ENCODE measurements at places on chromosomes 3 and 15. TPM values are rescaled to one million over a fixed set of nuclear protein-coding genes. Genes with fewer than 3 reads are reported as not detected.

The CLEC3B gene
- 50.5 TPM for polyA plus RNA-seq

DNA sequence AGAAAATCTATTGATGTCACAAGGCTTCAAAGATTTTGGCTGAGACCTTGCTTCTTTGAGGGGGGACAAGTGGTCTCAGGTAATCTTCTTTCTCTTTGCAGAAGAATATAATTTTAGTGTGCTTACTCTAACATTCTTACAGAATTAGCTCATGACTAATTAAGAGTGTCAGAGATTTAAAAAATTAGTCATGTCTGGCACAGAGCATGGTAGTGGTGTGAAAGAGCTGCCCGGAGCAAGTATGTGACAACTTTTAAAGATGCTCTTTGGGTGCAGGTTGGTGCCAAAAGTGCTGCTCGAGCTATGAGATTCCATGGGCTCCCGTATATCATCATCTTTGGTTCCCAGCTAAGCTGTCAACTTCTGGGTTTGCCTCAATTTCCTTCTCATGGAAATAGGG lies 31.1 kb downstream of the CYP19A1 start:
- no peaks in the 10 kb centered on the region for H3K4me1 ChIP-seq
- no peak for DNase-seq
- no peaks in the 10 kb centered on the region for H3K27me3 ChIP-seq
- H3K36me3 ChIP-seq, result no peaks in the 10 kb centered on the region
- H3K27ac ChIP-seq, result no peak overlapping the region

The CCDC191 gene
- polyA plus RNA-seq, result 0.60 TPM

DNA sequence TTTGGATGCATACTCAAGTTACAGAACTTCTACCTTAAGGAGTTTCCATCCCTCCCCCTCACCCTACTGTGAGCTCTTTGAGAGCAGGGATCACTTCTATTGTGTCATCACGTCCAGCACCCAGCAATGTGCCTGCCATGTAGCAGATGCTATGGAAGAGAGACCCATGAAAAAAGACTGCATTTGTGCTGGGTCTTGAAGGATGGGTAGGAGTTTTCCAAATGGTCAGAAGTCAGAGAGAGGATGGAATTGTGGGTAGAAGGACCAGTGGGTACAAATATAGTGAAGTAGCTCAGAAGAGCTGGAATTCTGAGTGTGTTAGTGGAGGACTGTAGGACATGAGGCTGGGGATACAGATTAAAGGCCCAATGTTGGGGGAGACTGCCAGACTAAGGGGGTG lies 141.7 kb downstream of the SRGAP3 start:
- DNase-seq, result no peak
- no peaks in the 10 kb centered on the region for H3K27me3 ChIP-seq
- no peaks in the 10 kb centered on the region for H3K4me1 ChIP-seq
- H3K4me3 ChIP-seq, result no peak overlapping the region
- no peaks in the 10 kb centered on the region for H3K36me3 ChIP-seq
- H3K27ac ChIP-seq, result no peak overlapping the region

The ITGA11 gene
- polyA plus RNA-seq, result 0.71 TPM

The CCDC39 gene
- not detected for polyA plus RNA-seq

The LRTM1 gene
- not detected for polyA plus RNA-seq

DNA sequence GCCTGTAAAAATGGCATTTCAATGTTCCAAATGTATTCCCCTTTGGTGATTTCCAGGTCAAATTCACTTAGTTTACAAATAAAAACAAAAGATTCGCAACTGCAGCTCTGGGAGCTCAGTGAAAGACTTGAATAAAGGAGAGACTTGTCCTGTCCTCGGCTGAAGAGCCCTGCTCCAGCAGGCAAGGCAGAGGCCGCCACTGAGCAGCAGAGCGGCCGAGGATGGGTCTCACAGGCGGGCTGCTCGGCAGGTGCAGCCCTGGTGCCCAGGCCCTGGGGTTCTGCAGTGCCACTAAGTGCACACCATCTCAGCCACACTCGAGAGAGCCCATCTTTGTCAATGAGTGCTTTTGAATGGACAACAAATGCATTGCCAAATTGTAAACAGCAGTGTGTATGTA lies 856.2 kb downstream of the AGBL1 start:
- H3K4me3 ChIP-seq, result no peak overlapping the region
- DNase-seq, result no peak
- H3K27me3 ChIP-seq, result no peaks in the 10 kb centered on the region
- H3K36me3 ChIP-seq, result no peaks in the 10 kb centered on the region
- no peak overlapping the region for H3K27ac ChIP-seq
